ENCODE measurements at places on chromosomes 7 and 10.

GRCh38 chr10:89134963-89135362 lies 72.2 kb downstream of the CH25H start:
- no peak for DNase-seq

DNA sequence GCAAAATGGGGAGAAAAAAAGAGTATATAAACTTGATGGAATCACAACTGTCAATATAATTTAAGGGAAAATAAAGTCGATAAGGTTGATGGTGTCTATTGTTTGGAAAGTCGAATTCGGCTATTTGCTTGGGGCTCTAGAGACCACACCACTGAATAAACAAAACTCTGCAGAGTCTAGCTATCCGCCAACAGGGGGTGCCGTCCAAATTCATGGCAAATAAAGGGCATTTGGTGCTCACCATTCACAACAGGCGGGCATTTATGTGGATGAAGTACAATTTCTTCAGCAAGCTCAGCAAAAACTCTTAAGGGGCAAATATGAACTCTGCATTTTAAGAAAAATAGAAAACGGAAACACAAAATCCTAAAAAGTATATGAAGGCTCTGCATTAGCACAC lies 23.3 kb downstream of the CD36 start:
- DNase-seq: no peak

DNA sequence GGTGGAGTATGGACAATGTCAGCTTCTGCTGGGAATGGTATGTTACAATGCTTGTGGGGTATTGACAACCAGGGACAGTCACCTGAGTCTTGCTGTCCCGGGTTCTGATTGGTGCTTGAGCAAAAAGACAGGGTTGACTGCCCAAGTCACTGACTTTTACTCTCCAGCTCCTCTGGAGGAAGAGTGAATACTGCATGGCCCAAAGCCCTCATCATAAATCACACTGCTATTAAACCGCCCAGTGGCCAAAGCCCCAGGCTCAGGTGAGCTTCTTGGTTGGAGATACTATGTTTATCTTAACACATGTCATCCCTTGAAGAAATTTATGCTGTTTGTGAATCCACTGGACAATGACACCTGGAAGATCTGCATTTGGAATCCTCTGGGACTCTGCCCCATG lies 90.0 kb upstream of the IGFBP3 start:
- no peak for DNase-seq

DNA sequence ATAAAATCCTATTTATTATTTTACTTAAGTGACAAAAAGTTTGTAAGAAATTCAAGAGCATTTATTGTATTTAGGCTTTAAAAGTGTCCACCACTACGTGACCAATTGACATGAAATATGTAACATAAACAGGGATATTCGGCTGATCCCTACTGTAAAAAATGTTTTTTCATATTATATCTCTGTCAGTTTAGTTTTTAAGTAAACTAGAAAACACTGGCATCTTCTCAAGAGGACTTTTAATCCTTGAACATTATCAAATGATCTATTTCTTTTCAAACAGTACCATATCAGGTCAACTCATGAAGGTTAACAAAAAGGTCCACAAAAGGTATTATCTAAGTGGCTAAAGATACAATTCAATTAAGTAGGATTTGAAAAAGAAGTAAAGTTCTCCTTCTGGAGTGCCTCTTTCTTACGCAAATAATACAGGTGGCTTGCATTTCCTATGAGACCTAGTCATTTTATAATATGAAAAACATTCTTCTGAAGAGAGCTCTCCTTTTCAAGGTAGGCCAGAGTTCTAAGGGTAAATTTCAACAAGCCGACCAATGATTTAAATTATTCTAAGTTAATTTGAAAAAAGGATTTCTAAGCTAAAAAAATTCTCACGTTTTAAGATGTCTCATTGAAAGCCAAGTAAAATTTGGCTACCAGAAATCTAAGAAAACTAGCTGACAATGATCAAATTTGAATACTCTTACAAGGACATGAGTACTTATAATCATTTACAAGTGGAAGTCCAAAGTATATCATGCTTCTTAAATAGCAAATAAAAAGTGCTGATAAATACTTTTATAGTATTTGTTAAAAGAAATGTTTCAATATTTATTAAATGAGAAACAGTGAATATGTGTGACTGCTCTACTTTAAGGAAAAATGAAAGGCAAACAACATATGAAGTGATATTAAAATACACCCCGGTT lies 133.5 kb downstream of the NRBF2 start:
- no peak for DNase-seq

DNA sequence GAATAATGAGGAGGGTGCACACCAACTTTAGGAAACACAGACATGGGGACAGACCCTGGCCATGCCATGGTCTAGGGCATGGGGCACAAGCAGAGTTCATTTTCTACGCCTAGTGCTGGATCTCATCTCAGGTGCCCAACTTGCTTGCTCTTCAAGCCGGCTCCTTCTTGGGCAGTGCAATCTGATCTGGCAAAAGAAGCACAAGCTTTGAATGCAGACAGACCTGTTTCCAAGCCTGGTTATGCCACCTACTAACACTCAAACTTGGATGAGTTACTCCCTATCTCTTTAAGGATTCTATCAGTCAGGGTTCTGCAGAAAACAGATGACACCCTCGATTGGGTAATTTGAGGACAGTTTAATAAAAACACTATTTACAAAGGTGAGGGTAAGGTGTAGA lies 34.9 kb upstream of the WAPL start:
- no peak for DNase-seq

GRCh38 chr7:138313829-138314178 lies 146.3 kb upstream of the TRIM24 start:
- DNase-seq: no peak

DNA sequence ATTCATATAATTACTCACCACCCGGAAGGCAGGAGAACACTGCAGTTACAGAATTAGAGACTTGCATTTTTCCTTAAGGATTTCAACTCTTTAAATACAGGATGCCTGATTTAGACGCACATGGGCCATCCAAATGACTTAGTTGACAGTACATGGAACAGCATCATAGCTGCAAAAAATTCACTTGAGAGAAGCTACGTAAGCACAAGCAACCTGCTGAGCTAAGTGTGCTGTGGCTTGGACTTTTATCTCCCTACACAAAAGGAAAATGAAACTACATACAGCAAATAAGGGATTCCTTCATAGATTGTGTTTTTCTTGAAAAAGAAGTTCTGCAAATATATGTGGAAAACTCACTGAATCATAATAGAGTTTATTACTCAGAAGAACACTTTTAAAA lies 152.6 kb downstream of the POU6F2 start:
- no peak for DNase-seq

GRCh38 chr10:121751191-121751760 lies 153.0 kb upstream of the FGFR2 start:
- no peak for DNase-seq

- DNase-seq: no peak
Observed at GRCh38 chr7:47313564-47313963, 268.3 kb downstream of the TNS3 start.

DNA sequence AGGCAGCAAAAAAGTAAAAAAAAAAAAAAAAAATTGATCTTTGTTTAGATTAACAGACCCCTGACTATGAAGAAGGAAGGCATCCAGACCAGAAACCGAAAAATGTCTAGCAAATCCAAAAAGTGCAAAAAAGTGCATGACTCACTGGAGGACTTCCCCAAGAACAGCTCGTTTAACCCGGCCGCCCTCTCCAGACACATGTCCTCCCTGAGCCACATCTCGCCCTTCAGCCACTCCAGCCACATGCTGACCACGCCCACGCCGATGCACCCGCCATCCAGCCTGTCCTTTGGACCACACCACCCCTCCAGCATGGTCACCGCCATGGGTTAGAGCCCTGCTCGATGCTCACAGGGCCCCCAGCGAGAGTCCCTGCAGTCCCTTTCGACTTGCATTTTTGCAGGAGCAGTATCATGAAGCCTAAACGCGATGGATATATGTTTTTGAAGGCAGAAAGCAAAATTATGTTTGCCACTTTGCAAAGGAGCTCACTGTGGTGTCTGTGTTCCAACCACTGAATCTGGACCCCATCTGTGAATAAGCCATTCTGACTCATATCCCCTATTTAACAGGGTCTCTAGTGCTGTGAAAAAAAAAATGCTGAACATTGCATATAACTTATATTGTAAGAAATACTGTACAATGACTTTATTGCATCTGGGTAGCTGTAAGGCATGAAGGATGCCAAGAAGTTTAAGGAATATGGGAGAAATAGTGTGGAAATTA lies 19.4 kb downstream of the GATA3 start:
- no peak for DNase-seq

Measured in stimulated activated CD4-positive, alpha-beta T cell treated with anti-CD3 and anti-CD28 coated beads, Interleukin-1b, Interleukin-23, amount 100 ng/mL, for 24 hours (primary cell).